ENCODE measurements at places on chromosomes 5 and 9. TPM values are rescaled to one million over a fixed set of nuclear protein-coding genes. Genes with fewer than 3 reads are reported as not detected.

- no peak overlapping the region for H3K4me3 ChIP-seq
- no peak overlapping the region for H3K27ac ChIP-seq
- no peak for DNase-seq
- H3K4me1 ChIP-seq: no peaks in the 10 kb centered on the region
These were observed 87.4 kb downstream of the DOCK2 start for GRCh38 chr5:169724303-169725087.

DNA sequence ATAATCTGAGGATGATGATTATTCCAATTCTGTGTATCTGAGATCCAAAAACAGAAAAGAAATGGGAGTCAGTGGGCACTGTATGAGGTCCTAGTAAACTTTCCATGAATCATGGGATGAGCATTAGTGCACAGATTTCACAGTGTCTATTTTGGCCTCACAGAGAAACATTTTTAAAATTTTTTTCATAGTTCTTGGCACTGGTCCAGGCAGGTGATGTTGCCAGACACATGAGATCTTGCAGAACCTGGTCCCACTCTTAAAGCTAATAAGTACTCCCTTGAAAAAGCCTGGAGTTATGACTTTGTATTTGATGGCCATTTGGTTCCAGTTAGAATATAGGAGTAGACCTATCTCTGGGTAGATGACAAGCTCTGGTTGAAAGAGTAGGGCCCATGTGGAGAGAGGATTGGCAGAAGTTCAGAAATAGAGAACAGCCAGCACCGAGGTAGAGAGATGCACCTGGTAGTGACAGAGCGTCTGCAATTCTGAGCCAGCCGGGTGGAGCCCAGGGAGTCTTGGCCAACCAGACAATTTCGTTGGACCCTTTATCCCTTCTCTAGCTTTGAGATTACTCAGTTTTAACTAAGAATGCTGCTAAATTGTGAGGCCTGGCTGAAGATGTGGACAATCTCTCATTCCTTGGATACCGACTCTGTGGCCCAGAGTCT is 6.3 kb upstream of the TNFSF15 start:
- H3K4me1 ChIP-seq: no peaks in the 10 kb centered on the region
- no peak overlapping the region for H3K4me3 ChIP-seq
- no peaks in the 10 kb centered on the region for H3K36me3 ChIP-seq
- H3K27ac ChIP-seq: no peak overlapping the region

DNA sequence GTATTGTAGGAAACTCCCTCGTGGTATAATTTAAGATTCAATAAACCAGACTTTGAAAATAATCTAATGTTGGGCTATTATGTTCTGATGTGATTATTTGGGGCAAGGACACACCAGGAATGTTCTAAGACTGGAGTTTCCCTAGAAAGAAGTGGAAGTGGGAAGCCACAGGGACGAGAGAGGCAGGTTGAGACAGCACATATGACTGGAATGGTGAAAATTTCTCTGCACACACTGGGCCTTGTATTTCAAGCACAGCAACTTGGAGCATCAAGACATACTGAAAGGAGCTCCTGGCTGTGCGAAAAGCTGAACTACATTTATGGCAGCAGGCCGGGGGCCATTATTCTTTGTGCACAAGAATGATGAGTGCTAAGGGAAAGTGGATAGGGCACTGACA is 98.2 kb downstream of the CETN3 start:
- no peak for DNase-seq
- no peak overlapping the region for H3K27ac ChIP-seq
- H3K36me3 ChIP-seq: no peaks in the 10 kb centered on the region
- H3K4me1 ChIP-seq: no peaks in the 10 kb centered on the region
- H3K27me3 ChIP-seq: no peaks in the 10 kb centered on the region

FAM120A gene
- total RNA-seq: 88.7 TPM

GRCh38 chr9:133129001-133129795 is 8.2 kb upstream of the RALGDS start:
- H3K27me3 ChIP-seq: no peaks in the 10 kb centered on the region
- H3K27ac ChIP-seq: peak overlapping the region; percentile 86
- H3K4me3 ChIP-seq: no peak overlapping the region
- DNase-seq: no peak
- H3K4me1 ChIP-seq: no peaks in the 10 kb centered on the region

DNA sequence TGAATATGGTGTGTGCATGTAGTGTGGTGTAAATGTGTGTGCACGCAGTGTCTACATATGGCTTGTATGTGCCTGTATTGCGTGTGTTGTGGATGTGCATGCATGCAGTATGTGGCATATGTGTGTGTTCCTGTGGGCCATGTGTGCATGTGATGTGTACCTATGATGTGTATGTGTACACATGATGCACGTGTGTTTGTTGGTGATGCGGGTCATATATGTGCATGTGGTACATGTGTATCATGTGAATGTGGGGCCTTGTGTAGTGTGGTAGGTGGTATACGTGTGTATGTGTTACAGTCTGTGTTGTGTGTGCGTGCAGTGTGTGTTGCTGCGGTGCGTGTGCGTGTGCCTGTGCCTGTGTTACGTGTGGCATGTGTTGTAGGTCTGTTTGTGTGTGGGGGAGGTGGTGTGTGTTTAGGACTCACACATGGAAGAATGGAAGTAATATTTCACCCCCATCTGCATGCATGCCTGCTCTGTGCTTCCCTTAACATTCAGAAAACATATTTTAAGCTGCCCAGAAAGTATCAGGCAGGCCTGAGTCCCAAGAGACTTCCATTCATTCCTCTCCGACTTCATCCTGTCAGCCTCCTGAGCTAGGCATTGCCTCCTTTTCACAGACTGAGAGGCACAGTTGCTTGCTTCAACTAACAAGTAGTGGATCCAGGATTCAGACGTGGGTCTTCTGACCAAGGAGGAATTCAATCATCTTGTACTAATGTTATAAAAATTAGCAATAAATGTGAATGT is 55.4 kb upstream of the RUFY1 start:
- no peaks in the 10 kb centered on the region for H3K27me3 ChIP-seq
- H3K4me3 ChIP-seq: no peak overlapping the region
- H3K4me1 ChIP-seq: no peaks in the 10 kb centered on the region
- no peak overlapping the region for H3K27ac ChIP-seq
- no peaks in the 10 kb centered on the region for H3K36me3 ChIP-seq

GRCh38 chr5:79562351-79563246 is 48.7 kb upstream of the HOMER1 start:
- H3K36me3 ChIP-seq: no peaks in the 10 kb centered on the region
- peaks cover 5% of the 10 kb centered on the region for H3K4me1 ChIP-seq
- H3K27me3 ChIP-seq: no peaks in the 10 kb centered on the region
- no peak for DNase-seq
- no peak overlapping the region for H3K27ac ChIP-seq

MVB12B gene
- 5.9 TPM for total RNA-seq

All from right atrium auricular region (tissue), 2 donors.